Osteoblast (primary cell): ENCODE measurements at places on chromosomes 1 and 21. TPM values are rescaled to one million over a fixed set of nuclear protein-coding genes. Genes with fewer than 3 reads are reported as not detected.

GRCh38 chr1:61370177-61370912, 288.0 kb downstream of the NFIA start:
- DNase-seq, result no peak

DNA sequence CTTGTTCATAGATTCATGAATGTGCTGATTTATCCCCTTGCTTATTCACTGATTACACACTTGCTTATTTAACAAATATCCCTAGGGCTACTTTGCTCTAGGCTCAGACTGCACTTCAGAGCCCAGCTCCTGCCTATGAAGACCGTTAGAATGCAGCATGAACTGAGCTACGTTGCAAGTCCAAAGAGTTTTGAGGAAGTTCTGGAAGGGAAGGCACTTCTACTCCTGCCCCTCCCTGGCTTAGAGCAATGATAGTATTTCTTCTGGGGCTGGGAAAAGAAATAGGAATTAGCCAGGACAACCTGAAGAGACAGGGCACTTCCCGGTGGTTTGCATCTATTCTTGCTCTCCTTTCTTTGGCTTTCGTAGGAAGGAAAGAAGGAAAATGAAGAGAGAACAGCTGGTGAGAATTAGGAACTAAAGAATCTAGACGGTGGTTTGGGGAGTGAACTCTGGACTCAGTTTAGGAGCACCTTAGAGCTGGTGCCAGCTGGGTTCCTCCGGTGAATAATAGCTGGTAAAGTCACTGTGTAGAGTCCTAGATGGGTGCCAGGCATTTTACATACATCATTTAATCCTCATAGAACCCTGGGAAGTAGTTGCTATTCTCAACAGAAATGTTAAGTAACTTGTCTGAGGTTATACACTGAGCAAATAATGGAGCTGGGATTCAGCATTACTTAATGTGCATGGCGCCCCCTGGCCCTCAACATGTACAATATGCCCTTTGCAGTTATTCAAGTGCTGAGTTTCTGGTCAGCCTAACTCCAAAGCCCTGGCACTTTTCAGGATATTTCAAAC, 65.9 kb downstream of the NDUFS5 start:
- DNase-seq, result peak; percentile 89

GRCh38 chr1:160837558-160838205, 25.0 kb downstream of the CD244 start:
- no peak for DNase-seq

- no peak for DNase-seq
Measured at GRCh38 chr1:40711465-40712404, 20.2 kb downstream of the NFYC start.

DNA sequence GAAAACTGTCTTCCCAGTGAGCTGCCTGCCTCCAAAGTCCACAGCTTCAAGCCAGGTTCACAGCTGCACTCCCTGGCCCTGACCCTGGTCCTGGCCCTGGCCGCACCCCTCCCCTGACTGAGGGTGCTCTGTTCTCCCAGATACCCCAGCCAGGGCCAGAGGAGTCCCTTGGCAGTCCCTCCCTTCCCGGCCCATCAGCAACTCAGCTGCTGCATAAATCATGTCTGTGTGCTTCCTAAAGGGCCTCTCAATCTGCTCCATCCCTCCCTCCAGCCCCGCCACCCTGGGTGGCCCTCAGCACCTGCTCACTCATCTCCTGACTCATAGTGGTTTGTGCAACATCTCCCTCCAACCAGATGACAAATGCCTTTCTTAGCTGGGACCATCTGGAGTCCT, 24.8 kb upstream of the C1orf174 start:
- DNase-seq, result peak; percentile 78

DNA sequence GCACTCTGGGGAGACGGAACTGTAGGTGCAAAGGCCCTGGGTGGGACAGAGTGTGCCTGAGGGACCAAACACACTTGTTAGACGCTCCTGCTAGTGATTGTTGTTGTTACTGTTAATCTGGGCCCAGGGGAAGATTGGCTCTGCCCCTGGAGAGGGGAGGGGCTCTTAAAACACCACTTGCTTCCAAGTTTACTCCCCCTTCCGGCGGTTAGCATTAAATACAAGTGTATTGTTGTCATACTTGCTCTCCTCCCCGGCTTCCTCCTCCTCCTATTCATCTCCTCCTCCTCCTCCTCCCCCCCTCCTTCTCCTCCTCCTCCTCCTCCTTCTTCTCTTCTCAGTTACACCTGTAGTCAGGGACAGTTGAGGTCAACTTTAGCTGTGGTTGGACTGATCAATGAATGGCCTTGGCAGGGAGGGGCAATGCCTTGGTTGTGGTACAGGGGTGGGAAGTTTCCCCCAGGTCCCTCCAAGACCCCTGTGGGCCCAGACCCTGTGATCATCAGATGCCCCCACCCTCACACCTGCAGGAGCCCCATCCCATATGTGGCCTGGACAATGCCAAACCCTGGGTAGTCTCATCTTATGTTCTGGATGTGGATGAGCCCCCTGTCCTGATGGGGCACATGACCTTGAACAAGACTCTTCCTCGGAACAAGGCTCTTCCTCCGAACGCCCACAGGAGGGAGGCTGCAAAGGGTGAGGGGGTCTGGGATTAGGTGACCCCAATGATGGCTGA, 217.3 kb downstream of the PTPRU start:
- peak; percentile 92 for DNase-seq

DNA sequence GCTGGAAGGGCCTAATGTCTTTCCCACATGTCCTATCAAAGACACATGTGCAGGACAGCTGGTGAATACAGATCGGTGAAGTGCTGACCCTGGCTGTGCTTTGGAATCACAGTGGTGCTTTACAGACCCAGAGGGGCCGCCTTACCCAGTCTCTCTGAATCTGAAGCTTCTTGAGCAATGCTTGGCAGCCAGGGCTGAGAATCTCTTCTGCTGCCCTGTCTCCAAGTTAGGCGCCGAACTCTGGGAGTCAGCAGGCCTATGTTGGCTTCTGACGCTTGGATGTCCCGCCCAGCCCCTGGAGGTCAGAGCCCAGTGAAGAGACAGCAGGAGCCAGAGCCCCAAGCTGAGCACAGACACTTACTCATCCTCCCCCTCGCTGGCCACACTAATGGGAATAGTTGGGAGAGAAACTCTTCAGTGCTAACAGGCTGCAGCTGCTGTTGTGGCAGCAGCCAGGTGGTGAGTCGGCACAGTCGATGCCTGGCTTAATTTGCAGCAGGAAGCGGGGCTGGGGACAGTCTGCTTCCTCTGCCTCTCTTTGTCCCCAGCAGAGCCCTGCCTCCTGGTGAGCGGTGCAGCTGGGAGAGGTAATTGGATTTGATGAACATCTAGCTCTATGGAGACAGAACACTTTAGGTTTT, 68.1 kb downstream of the URB2 start:
- peak; percentile 42 for DNase-seq

DNA sequence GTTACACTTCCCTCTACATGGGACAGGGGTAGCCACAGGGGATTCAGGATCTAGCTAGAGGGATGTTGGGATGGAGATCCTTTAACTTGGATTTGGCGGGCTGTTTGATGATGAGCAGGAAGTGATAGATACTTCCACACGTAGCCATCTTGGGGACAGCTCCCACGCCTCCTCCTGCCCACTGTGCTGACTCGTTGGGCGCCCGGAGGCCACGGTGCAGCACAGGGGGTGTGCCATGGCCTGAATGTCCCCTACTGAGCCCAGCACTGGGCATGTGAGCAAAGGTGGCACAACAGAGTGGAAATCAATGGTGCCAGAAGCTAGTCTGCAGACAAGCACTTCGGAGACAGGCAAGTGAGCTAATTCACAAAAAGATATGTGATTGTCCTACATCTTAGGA, 31.6 kb upstream of the CCSAP start:
- DNase-seq, result peak; percentile 42

GRCh38 chr1:2607641-2608091, 21.1 kb downstream of the PRXL2B start:
- DNase-seq, result peak; percentile 62

- DNase-seq, result no peak
Measured at GRCh38 chr1:84156210-84156621, 12.1 kb downstream of the PRKACB start.

- peak; percentile 71 for DNase-seq
Measured at GRCh38 chr1:85894651-85895050, 186.4 kb upstream of the ZNHIT6 start.

DNA sequence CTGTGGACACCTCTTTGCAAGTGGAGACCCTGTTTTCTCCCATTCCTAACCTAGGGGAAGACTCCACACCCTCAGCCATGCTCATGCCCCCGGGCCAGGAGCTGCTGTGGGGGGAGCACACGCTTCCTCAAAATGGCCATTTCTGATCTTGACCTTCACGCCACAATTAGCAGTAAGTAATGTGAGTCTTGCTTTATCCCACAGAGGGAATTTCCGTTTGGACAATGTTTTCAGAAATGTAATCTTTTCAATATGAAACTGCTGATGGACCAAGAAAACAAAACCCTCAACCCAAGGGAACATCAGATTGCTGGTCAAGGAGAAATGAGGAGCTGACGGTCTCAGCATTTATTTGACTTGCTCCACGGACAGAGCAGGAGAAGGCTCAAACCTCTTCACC, 8.3 kb upstream of the KCNE1 start:
- DNase-seq, result no peak

DNA sequence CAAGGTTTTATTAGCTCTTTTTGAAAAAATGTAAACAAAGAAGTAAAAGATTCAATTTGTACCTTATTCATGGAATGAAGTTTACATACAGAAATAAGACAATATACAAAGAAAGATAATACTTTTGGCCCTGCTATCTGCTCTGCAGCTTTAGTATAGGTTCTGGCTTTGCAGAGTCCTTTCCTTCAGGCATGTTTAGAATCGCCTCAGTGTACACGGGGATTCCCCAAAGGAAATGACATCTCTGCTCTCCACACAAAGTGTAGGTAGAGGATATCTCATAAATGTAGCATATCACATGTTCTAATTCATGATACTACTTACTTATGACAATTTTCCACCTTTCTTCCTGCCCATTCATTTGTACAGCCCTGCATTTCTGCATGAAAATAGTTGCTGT, 222.6 kb upstream of the DPYD start:
- no peak for DNase-seq

DNA sequence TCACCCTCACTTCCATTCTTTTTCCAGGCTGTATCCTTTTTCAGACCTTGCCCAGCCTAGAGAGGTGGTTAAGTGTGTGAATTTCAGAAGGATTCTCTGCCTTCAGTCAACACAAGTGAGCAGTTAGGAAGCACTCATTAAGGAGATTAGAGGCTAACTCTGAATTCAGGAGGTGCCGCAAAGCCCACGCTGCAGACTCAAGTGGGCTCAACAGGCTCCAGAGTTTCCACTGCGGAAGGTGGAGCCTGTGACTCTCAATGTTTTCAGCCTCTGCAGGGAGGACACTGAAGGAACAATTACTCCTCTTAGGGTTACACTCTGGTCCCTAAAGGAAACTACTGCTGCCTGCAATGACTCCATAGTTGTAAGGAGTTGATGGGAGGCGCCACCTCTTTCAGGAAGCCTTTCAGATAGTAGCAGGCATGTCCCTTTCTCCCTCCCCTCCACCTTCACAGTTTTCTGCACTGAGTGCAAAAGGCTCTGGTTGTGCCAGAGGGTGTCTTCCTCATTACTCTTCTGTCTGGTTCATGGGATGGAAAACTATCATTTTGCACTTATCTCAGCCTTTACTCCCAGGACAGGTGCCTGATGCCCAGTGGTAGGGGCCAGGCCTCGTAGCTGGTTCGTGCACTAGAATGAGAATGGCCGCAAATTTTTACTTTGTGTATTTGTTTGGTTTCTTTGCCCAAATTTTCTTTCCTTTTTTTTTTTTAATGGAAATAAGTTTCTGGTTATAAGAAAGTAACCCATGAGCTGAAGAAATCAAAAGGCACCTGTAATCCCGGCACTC, 55.2 kb upstream of the SELENON start:
- peak; percentile 60 for DNase-seq

DNA sequence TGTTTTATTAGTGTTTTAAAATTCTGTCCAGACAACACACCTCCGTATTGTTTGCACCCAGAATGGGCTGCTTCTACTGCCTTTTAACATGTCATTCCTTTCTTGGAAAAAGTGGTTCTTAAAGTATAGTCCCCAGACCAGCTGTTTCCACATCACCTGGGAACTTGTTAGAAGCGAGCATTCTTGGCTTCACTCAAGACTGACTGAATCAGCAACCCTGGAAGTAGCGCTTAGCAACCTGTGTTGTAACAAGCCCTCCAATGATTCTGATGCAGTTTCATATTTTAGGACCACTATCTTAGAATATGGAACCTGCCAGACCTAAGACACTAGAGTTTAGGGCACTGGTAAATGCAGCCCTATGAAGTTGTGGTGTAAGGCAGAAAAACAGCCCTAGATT, 6.0 kb upstream of the PPIE start:
- no peak for DNase-seq

DNA sequence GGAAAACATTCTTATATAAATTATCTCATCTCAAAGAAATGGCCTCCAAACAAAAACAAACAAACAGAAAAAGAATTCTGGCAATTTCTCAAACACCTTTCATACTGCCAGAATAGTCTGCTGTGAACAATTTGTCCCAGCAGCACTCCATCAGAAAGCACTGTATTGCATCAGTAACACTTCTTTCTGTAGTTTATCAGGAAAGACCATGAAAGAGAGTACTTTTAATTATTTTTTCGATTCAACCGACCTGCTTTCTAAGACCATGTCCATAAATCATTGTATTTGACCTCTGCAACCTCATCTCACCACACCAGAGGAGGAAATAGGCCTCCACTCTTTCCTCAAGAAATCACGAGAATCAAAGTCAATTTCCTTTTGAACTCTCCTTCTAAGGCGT, 1579.9 kb downstream of the MRPL39 start:
- no peak for DNase-seq

DNA sequence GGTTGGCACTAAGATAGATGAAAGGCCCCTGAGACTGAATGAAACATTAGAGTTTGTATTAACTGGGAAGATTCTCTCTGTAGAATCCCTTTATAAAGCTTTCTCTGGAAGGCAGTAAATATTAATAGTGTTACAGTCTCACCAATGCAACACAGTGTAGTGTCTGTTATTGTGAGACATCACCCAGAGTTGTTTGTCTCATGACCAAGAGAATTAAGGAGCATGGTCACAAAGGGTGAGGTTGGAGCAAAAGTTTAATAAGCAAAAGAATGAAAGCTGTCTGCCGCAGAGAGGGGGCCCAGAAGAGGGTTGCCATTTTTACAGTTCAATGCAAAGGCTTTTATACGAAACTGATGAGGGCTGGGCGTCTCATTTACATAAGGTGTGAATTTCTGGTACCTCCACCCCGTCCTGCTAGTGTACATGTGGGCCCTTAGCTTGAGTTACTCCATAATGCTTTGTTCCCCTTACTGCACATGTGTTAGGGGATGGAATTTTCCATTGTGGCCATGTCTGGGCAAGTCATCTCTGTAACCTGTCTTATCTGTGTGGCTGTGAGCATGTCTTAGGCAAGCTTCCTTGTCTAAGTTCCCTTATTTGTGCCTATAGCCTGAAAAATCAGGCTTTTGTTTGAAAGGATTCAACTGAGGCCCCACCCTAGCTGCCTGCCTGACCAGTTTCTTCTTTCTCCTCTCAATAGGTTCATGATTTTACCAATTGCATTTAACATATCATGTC, 184.1 kb downstream of the RASAL2 start:
- no peak for DNase-seq

Gene LRRC3
- total RNA-seq, result 0.72 and 0.88 TPM in 2 replicates

Gene FHAD1
- total RNA-seq, result 0.72 and 1.8 TPM in 2 replicates

Gene NPHS2
- total RNA-seq, result not detected in 2 replicates

Gene PLXNA2
- 2.7 and 3.3 TPM in 2 replicates for total RNA-seq

Gene DNAJB4
- 36.5 and 46.7 TPM in 2 replicates for total RNA-seq

Gene PGBD5
- total RNA-seq, result under 0.01 and 0.29 TPM in 2 replicates
